ENCODE measurements at places on chromosomes 2 and 18. TPM values are rescaled to one million over a fixed set of nuclear protein-coding genes. Genes with fewer than 3 reads are reported as not detected.

Gene NTSR2
- not detected for total RNA-seq

Gene DCC
- under 0.01 TPM for total RNA-seq

Gene RAB10
- total RNA-seq = 225 TPM

Gene CNDP1
- 0.22 TPM for total RNA-seq

Gene CCDC93
- 26.2 TPM for total RNA-seq

Measured in placental pericyte (primary cell).